ENCODE measurements at places on chromosomes 1 and 21. TPM values are rescaled to one million over a fixed set of nuclear protein-coding genes. Genes with fewer than 3 reads are reported as not detected.

The PCP4L1 gene
- total RNA-seq: not detected

The ADGRL4 gene
- total RNA-seq: not detected

The CLCA4 gene
- 0.15 TPM for total RNA-seq

The B4GALT2 gene
- 155 TPM for total RNA-seq

The ZNF593OS gene
- total RNA-seq: not detected

The FAM151A gene
- not detected for total RNA-seq

The OR2T5 gene
- not detected for total RNA-seq

The SHISA4 gene
- total RNA-seq: 2.5 TPM

The TNFSF4 gene
- 0.15 TPM for total RNA-seq

The CFAP107 gene
- total RNA-seq: not detected

The NR0B2 gene
- not detected for total RNA-seq

The CD1C gene
- total RNA-seq: not detected

The SLC5A3 gene
- total RNA-seq: 8.9 TPM

The OR2T2 gene
- total RNA-seq: not detected

The FAM89A gene
- total RNA-seq: 21.6 TPM

The GPR161 gene
- 23.4 TPM for total RNA-seq

The GNG12 gene
- total RNA-seq: 104 TPM

The CCDC190 gene
- total RNA-seq: not detected

The MUL1 gene
- total RNA-seq: 30.5 TPM

The RXFP4 gene
- total RNA-seq: not detected

The AIRE gene
- not detected for total RNA-seq

The VAV3 gene
- total RNA-seq: 0.31 TPM

The TEX38 gene
- total RNA-seq: not detected

The ADORA3 gene
- not detected for total RNA-seq

The SYCP1 gene
- not detected for total RNA-seq

The LUZP1 gene
- total RNA-seq: 37.9 TPM

The HEYL gene
- 0.08 TPM for total RNA-seq

The GPR37L1 gene
- not detected for total RNA-seq

The PRPF38A gene
- total RNA-seq: 5.2 TPM

The EFNA4 gene
- total RNA-seq: 14.4 TPM

The HPCA gene
- not detected for total RNA-seq

The PLCH2 gene
- total RNA-seq: 124 TPM

The RNF186 gene
- total RNA-seq: not detected

The CRYZL1 gene
- total RNA-seq: 16.6 TPM

The NASP gene
- total RNA-seq: 27.3 TPM

The LCE3E gene
- 1.6 TPM for total RNA-seq

The RIPK4 gene
- 23.0 TPM for total RNA-seq

The ASTN1 gene
- not detected for total RNA-seq

The CELA2B gene
- total RNA-seq: not detected

The RHBG gene
- total RNA-seq: not detected

The CHIA gene
- not detected for total RNA-seq

The TCHHL1 gene
- total RNA-seq: 0.08 TPM

The GUCA2B gene
- total RNA-seq: not detected

The FCER1A gene
- total RNA-seq: not detected

The CELA3B gene
- total RNA-seq: not detected

The SAMD13 gene
- total RNA-seq: 0.87 TPM

The SPATA1 gene
- total RNA-seq: not detected
